Amniotic stem cell (primary cell): ENCODE measurements at places on chromosomes 5 and 9.

DNA sequence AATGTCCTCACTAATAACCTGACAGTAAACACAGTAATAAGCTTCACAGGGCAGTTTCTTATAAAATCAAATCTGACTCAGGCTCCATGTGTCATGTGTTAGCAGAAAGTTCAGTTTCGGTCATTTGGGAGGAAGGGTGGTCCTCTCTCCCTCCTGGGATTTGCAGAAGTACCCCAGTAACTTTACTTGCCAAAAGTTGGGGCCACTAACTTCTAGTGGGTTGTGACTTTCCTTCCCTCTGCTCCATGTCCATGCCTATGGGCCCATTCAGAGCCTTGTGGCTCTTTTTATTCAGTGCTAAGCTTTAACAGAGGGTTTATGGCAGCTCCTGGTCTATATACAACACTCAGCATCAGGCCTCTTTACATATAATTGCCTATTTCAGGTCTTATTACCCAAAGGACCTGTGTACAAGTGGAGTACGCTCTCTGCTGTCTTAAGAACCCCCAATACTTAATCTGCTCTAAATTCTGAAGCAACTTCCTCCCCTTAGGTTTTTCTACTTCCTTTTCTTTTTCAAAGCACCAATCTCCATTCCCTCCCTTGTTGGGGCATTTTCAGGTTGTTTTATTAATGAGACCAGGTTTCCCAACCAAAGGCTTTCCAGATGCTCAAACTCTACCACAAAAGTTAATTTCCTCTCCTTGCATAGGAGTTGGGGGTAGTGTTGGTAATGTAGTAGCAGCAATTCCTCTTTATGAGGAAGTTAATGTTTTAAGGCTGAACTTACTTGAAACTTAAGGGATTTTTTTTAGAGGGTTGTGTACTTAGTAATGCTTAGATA lies 107.7 kb downstream of the CCDC192 start:
- DNase-seq, result no peak

GRCh38 chr5:92562065-92562464 lies 1019.0 kb downstream of the NR2F1-AS1 start:
- no peak for DNase-seq

- DNase-seq, result no peak
Measured at GRCh38 chr9:137493364-137494103, 34.4 kb upstream of the NSMF start.

DNA sequence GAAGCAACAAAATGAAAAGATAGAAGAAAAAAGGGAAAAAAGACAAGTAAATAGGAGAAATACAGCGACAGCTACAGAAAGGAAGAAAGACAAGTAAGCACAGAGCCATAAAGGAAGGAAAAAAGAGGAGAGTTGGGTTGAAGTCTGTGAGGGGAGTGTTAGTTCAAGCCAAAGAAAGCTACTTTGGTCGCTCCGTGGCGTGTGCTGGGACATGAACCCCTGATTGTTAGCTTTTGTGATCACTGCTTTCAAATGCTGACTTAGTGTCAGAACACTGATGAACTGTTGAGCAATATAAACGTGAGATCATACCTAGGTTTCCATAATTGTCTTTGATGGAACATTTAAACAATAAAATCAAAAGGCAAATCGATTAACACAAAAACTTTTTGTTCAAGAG lies 370.1 kb downstream of the TMEM161B start:
- no peak for DNase-seq

DNA sequence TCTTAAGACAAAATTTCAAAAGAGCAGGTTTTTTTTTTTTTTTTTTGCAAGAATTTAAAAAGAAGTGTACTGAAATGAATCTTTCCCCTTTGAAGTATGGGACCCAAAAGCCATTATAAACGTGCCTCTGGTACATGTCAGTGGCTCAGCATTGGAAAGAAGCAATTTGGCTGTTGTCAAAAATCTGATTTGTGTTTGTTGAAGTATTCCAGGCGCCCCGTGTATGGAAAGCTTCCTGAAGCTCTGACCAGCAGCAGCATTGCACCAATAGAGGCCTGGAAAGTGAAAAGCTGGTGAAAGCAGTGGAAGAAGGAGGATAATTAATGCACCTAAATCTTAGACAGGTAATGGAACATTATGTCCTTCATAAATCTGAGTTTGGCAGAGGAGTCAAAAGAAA lies 215.0 kb downstream of the PARP8 start:
- DNase-seq, result no peak

GRCh38 chr5:125412561-125413495 lies 666.4 kb upstream of the ZNF608 start:
- peak; percentile 66 for DNase-seq
